ENCODE measurements at places on chromosomes 11 and 22.

DNA sequence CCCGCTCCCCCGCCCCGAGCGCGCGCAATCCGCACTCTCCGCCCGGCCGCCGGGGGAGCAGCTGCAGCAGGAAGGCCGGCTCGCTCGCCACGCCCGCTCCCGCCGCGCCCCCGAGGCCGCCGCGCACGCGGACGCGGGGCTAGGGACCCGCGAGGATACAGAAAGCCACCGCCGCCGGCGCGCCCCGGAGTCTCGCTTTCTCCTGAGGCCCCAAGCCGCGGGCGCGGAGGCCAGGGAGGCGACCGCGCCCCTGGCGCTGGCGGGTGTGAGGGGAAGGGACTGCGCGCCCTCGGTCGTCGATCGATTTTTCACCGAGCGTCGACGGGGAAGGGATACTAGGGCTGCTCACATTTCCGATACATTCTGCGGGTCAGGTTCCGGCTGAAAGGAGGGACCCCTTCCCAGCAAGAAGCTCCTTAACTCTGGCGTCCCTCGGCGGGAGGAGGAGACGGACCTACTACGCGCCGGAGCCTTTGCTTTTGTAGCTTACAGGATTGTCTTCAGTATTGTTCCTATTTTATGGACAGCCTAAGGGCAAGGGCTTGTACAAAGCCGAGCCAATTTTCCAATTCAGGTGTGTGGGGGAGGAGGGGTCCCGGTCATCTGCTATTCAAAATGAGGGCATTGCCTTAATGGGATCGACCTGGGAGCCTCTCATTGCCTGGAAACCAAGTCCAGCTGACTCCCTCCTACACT lies 416 bp upstream of the GAB2 start:
- DNase-seq = peak; percentile 42

DNA sequence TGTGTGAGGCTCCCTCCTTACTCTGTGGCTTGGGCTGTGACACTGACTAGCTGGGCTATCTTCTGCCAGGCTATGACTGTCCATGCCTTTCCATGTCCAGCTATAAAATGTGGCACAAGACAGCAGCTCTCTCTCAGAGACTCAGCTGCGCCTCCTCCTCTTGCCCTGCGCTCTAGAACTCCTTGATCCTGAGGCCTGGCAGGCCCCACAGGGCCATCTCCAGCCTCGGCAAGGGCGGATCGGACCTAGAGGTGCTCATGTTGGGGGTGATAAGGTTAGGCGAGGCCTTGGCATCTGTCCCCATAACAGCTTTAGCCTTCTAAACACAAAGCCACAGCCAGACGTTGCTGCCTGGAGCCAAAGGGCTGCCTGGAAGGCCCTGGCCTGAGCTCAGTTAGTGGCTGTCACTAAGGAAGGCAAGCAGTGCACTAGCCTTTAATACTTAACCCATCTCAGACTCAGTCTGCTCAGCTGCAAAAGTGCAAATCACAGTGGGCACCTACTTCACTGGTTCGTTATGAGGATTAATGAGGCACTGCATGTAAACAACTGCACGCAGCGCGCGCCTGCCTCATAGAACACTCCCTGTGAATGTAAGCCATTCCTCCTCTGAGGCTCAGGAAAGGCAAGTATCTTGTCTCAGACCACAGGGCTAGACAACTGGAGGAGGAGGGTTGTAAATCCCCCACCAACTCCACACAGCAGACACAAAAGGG lies 1.2 kb downstream of the GUCD1 start:
- DNase-seq = no peak

GRCh38 chr11:59368238-59369022 lies 9.7 kb downstream of the OR5AN1 start:
- DNase-seq = no peak

GRCh38 chr11:34601085-34601444 lies 19.8 kb upstream of the EHF start:
- no peak for DNase-seq

Measured in stimulated activated CD8-positive, alpha-beta memory T cell treated with anti-CD3 and anti-CD28 coated beads, Interleukin-7, amount 100 ng/mL, for 24 hours (primary cell).